Bone marrow (tissue), 2 donors: ENCODE measurements at places on chromosomes 1 and 21.

DNA sequence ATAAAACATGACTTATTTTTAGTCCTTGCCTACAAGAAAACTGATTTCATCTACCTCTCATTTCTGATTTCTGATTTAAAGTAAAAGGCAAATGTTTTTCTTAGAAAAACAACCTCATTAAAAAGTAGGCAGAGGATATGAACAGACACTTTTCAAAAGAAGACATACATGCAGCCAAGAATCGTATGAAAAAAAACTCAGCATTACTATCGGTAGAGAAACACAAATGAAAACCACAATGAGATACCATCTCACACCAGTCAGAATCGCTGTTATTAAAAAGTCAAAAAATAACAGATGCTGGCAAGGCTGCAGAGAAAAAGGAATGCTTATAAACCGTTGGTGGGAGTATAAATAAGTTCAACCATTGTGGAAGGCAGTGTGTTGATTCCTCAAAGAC, 16.2 kb downstream of the ODR4 start:
- no peak for DNase-seq

GRCh38 chr1:76070538-76070937, 4.0 kb upstream of the ST6GALNAC3 start:
- DNase-seq: no peak

DNA sequence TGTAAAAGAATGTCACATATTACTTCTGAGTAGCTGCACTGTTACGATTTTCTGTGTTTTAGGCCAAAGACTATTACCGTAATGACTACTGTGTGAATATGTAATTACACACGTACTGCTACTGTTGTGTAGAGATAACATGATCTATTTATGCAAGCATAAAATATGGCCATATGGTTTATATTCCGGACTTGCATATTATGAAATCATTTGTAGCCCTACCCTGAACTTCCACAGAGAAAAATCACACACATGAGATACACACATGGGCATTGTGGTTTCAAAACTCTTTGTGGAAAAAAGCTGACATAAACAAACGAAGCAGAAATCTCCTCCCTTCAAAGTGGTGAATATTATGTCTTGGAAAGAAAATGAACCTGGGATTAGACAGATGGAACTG, 373.0 kb upstream of the ADAMTS5 start:
- DNase-seq: no peak

GRCh38 chr1:246151796-246152434, 355.2 kb downstream of the SMYD3 start:
- DNase-seq: no peak

- DNase-seq: peak; percentile 48
Measured at GRCh38 chr1:22075718-22076117, 23.2 kb downstream of the CDC42 start.

DNA sequence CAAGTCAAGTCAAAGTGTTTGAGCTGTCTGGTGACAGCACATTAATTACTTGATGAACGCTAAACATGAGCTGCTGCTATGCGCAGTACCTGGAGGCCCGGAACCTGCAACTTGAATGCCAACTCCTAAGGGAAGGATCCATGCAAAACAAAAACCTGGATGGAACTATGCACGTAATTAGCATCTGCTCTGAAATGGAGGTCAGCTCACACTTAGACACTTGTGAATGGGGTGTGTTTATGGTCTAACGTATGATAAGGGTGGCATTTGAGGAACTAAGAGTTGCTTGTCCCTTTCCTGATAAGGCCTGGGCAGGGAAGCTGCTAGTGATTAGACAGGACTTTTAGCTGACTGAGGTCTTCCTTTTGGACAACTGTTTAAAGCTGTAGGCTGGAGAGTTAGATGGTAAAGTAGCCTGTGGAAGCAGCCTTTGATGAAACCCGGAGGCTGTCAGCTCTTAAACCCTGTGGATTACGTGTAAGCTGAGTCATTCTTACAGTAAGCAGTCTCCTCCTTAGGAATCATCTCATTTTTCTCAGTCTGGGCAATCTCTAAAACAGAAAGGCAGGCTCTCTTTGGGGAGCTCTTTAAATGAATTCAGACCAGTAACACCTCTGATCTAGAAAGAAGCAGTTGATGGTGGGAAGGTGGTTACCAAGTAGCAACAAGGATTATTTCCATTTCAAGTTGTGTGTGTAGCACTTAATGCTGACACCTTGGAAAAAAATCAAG, 6.8 kb downstream of the TENT5C start:
- no peak for DNase-seq

GRCh38 chr1:182175361-182175931, 113.9 kb upstream of the ZNF648 start:
- no peak for DNase-seq

- DNase-seq: peak; percentile 5
Measured at GRCh38 chr1:5509664-5510452, 482.4 kb downstream of the NPHP4 start.

GRCh38 chr1:23475641-23476040, 8.3 kb downstream of the ASAP3 start:
- no peak for DNase-seq

GRCh38 chr1:168553680-168554553, 10.1 kb upstream of the XCL2 start:
- DNase-seq: no peak
